ENCODE measurements at places on chromosomes 1 and 21. TPM values are rescaled to one million over a fixed set of nuclear protein-coding genes. Genes with fewer than 3 reads are reported as not detected.

DNA sequence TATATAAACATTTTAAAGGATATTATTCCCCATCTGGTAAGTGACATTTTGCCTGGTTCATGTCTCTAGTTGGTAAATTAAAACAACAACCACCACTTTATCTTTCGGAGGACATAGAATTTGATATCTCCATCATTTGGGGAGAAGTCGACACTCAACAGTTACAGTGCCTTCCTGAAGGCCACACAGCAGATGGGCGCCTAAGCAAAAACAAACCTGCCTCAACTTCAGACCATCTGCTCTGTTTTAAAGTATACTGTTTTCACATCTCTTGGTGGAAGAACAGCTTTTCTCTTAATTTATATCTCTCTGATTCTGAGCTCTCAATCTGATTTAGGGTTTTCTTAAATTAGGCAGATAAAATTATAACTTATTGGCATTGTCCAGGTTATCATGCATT is 282.2 kb downstream of the RYR2 start:
- DNase-seq = no peak

DNA sequence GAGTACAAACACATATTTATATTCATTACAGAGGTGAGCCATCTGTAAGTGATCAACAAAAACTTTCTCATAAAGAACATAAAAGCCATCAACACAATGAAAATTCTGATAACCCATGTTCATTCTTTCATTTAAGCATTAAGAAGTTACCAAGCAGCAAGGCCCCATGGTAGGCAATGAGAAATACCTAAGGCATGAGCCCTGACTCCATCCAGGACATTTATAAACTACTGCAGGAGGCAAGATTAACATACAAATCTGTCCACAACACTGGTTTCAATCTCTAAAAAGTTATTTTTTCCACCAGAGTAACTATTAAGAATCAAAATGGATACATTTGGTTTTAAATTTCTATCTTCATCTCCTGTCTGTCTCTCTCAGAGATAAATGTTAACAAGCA is 76.1 kb downstream of the SIPA1L2 start:
- DNase-seq = no peak

DNA sequence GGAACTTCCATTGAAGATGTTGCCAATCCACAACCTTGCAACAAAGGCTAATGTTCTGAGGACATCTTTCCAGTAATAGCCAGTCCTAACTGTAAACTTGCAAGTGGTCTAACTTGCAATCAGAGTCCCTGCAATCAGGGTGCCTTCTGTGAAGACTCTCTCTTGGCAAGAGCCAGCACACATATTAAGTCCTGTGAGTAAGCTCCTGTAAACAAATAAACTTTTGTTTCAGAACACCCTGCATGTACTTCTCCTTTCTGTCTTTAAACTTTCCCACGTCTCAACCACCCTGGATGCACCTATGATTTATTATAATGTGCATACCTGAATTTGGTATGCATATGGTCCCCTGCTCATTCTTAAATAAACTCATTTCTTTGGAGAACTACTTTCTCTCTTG is 9.1 kb downstream of the GBP7 start:
- no peak for DNase-seq

DNA sequence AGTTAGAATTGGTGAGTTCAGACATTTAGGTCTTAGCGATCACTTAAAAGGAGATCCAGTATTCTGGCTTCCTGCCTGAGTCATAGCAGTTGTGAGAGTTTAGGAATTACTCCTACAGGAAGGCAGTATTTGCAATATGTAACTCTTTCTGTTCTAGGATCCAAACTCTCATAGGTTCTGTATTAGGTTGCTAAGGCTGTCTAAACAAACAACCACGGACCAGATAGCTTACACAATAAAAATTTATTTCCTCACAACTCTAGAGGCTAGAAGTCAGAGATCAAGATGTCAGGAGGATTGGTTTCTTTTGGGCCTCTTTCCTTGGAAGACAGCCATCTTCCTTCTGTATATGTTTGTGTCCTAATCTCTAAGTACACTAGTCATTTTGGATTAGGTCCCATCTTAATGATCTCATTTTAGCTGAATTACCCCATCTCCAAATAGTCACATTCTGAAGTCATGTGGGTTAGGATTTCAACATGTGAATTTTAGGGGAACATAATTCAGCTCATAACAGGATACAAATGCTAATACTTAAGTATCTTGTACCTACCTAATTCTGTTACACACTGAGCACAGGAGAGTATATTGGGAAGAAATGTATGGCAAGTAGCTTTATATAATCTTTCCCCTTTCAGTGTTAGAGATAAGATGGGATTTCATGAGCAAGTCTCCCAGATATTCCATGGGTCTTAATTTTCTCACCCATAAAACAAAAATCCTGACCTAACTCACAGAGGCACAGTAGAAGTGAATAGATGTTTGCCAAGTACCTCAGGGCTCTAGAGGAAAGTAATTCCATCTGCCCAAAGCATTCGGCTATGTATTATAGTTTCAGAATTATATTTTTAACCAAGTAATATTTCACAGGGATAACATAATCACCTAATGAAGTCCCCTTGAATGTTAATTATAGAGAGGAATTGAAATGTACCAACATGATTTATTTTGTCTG is 144.4 kb downstream of the PTBP2 start:
- peak; percentile 54 for DNase-seq

- DNase-seq = no peak
Observed at GRCh38 chr1:201945863-201946223, 505 bp downstream of the LMOD1 start.

DNA sequence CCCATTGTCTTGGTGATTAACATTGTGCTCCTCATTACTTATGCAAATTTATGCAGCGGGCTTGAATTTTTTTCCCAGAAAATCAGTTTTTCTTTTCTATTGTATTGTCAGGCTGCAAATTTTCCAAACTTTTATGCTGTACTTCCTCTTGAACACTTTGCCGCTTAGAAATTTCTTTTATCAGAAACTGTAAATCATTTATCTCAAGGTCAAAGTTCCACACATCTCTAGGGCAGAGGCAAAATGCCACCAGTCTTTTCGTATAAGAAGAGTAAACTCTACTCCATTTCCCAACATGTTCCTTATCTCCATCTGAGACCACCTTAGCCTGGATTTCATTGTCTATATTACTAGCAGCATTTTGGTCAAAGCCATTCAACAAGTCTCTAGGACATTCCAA is 113.9 kb upstream of the OLFM3 start:
- DNase-seq = no peak

- DNase-seq = peak; percentile 54
Observed at GRCh38 chr1:229117664-229118300, 153.1 kb upstream of the RAB4A start.

- DNase-seq = peak; percentile 71
Observed at GRCh38 chr1:74771913-74772515, 39.1 kb downstream of the TYW3 start.

DNA sequence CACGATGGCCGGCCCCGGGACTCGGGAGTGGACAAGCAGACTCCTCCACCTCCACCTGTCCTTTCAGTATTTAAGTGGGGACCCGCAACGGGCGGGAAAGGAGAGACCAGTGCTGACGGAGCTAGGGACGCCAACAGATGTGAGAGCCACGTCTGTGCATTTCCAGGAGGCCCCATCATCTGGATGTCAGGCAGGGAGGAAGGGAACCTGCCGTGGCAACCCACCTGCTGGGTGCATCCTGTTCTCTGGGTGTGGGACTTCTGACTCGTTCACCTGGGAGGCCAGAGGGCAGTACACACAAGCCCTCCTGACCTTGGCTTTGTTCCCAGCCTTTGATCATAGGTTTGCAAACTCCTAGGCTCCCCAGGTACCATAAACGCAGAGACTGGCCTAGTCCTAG is 5.6 kb upstream of the PCBP3 start:
- DNase-seq = no peak

DNA sequence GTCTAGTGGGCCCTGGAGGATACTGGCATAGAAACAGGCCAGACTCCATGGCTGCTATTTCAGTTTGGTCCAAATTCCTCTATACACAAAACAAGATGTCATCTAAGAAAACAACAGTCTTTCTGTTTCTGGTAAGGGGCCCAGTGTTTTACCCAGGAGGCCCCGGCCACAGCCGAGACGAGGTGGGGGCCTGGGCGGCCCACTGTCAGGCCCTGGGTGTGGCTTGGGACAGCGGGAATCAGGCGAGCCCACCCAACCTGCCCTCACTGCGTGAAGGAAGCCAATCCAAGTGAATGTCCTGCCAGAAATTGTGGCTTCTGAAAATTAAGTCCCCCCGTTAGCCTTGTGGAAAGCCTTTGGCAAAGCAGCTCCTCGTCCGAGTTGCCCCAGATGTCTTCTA is 31.2 kb upstream of the GPR153 start:
- DNase-seq = no peak

DNA sequence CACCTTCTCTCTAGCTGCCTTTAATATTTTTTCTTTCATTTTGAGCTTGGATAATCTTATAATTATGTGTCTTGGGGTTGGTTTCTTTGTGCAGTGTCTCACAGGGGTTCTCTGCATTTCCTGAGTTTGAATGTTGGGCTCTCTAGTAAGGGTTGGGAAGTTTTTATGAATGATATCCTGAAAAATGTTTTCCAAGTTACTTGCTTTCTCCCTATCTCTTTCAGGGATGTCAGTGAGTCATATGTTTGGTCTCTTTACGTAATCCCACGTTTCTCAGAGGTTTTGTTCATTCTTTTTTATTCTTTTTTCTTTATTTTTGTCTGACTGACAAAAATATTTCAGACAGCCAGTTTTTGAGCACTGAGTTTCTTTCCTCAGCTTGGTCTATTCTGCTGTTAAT is 55.4 kb upstream of the CCDC190 start:
- DNase-seq = no peak

DNA sequence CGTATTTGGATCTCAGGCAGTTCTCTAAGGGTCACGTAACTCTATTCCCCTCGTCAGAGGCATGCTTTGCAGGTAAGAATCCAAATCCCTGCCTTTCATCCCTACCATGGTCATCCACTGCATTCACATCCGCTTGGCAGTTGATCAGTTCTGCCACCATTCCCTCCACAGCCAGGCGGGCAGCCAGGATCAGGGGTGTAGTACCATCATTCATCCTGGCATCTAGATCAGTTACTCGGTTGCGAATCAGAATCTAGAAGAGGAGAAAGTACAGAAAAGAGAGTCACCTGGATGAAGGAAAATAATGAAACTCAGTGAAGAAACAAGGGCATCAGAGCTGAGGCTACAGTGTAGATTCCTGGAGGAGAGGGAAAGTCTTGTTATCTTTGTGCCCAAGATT is 22.0 kb upstream of the ADAM30 start:
- no peak for DNase-seq

DNA sequence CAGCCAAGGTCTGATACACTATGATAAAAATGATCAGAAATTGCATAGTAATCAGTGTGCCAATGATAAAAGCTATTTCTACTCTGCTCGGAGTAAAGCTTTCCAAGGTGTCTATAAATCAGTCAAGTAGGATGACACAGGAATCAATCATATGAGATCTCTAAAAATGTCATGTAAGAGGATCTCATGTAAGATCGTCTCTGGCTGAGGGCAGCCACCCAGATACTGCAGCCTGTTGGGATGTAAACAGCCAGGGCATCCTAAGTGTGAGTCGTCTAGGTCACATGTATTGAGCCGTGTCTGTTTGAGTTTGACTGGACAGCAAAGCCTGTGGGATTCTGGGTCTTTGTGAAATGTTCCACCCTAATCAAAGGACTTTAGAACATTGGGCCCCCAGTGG is 2.8 kb upstream of the TEX35 start:
- DNase-seq = no peak

GRCh38 chr21:42377211-42377950 is 11.0 kb upstream of the TFF1 start:
- no peak for DNase-seq

DNA sequence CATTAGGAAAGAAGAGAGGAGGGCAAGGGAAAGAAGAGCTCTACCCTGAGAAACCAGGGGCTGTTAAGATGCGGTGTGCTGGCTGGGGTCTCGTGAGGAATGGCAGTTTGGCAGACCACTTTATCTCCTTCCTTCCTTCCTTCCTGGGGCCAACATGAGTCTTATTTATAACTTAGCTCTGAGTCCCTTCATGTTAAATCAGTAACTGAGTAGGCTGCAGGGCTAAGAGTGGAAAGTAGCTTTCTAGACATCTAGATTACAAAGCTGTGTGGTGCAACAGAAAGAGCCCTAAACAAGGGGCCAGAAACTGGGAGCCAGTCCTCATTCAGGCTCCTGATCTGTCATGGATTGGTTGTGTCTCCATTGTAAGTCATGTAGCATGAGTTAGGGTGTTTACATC is 135.4 kb upstream of the DUSP10 start:
- no peak for DNase-seq

DNA sequence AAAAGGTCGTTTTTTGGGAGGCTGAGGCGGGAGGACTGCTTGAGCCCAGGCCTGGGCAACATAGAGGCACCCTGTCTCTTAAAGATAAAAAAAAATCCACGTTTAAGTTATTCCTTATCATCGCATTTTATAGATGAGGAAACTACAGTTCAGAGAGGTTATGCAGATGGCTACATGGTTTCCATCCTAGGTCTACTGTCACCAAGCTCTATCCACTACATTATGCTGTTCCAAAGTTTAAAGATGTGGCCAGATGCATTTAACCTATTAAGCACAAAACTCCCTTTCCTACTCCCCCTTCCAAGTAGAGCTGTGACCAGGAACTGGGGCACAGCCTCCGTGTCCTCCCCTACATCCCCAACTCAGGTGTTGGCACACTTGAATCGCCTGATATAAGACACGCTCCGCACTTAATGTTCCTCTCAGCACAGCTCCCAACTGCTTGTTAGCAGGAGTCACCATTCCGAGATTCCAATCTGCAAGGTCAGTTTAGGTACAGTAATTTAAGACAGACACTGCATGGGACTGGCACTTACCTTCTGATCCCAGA is 1.3 kb downstream of the TAF5L start:
- DNase-seq = no peak

GRCh38 chr1:206732508-206732907 is 38.1 kb upstream of the IL19 start:
- DNase-seq = no peak

PHGDH gene
- 181 TPM for total RNA-seq

RNU1-1 gene
- total RNA-seq = under 0.01 TPM

SMCP gene
- total RNA-seq = not detected

FAM72A gene
- 0.83 TPM for total RNA-seq

MEX3A gene
- 11.0 TPM for total RNA-seq

PGBD5 gene
- total RNA-seq = 2.4 TPM
